Left renal cortex interstitium (tissue), 4 donors: ENCODE measurements at places on chromosomes 1 and 21. TPM values are rescaled to one million over a fixed set of nuclear protein-coding genes. Genes with fewer than 3 reads are reported as not detected.

- no peak for DNase-seq
Observed at GRCh38 chr1:160772331-160772730, 23.6 kb upstream of the LY9 start.

DNA sequence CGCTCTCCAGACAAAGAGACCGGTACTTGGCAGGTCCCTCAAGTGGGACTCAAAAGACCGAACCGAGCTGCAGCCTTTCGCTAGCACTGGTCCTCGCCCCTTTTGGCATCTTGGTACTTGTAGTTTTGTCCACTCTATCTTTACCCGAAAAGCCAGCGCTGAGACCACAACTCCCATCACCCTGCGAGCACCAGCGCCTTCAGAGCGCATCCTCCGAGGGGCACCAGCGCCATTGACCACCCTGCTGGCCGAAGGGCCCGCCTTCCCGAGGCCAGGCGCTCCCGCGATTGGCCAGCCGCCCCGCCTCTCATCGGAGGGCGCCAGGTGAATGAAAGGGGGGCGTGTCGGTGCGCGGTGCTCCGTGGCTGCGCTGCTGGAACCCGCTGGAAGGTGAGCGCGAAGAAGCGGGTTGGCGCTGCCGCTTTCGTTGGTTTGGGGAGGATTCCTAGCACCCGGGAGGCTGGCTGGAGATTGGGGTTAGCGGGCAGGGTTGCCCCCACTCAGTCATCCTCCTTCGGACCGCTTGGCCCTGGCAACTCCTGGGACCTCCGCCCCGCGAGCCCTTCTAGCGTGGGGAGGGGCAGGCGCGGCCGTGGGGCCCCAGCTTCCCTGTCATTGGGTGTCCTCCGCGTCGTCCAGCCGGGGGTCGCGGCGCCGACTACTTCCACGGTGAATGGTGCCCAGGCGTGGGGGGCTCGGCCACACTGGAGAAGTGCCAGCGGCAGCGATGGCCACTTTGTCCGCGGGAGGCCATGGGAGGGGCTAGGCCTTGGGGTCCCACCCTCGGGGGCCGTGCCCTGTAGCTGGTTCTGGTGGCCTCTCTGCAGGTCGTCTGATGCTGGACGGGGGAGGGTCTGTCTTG is at the start of gene ZBTB8B:
Gene ZBTB8B, plus strand, starts transcription at position 357 of the 862 bp plus-strand sequence. CDS start 5,553 bp downstream, outside the sequence.
- peak; percentile 88 for DNase-seq

DNA sequence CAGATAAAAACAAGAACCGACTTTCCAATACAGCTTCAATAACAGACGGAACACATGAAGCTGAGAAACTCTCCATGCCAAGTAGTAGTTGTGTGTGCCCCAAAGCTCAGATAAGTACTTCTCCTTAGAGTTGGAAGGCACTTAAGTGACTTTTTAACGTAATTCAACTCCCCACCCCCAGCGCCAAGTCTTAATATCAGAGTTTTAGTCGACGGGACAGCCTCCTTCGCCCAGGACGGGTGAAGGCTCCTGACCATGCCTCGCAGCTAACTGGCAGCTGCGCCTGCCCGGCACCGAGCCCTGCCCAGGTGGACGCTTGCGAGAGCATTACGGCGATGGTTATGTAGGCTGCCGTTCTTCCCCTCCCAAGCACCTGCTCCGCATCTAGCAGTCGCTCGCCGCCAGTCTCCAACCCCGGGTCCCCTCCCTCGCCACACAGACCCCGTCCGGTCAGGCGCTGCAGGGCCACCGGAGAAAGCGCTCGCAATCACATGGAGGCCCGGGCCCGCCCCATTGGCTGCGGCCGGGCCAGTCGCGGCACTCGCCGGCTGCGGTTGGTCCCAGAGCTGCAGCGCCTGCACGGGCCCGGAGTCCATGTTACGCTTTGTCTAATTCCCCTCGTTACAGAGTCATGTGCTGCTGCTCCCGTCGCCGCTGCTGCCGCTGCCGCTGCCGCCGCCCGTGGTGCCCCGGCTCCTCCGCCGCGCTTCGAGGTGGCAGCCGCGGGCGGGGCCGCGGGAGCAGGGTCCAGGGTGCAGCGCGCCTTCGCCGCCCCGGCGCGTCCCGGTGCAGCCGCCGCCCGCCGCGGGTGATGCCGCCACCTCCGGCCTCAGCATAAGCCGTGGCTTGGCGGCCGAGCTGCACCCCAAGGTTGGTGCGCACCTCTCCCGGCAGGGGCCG is at the start of gene LRRC8D:
Gene LRRC8D, plus strand, starts transcription at position 611 of the 900 bp plus-strand sequence. CDS start 112,037 bp downstream, outside the sequence.
- peak; percentile 81 for DNase-seq

- no peak for DNase-seq
Observed at GRCh38 chr1:155967341-155968050, 10.9 kb downstream of the ARHGEF2 start.

DNA sequence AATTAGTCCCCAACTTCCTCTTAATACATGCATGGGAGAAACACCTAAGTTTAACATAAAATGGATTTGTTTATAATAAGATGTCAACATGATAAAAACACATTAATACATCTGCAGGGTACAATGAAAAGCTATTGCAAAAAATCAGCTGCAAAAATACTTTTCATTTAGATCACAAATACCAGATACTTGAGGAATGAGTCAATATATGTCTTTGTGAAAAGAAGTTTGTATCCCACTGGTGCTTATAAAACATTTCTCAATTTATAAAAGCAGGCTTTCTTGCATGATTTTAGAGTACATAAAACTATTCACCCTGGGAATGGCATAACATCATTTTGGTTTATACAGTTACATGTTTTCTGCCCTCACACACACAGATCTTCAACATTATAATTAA is 18.6 kb upstream of the PRKAA2 start:
- DNase-seq = no peak

DNA sequence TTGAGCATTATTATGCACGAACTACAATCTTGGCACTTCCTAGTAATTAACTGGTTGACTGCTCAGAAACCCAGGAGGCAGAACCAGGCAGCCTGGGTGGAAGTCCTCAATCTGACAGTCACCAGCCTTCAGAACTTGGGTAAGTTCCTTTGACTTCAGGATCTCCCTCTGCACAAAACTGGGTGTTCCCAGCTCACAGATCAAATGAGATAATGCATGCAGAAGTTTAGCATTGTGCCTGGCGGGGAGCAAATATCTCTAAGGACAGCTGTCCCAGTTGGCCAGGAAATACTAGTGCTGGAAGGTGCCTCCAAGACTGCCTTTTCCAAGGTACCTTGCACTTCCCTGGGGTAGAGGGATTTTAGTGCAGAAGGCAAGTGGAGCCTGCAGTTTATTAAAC is 294.8 kb downstream of the PCP4 start:
- DNase-seq = no peak

GRCh38 chr1:199173356-199173755 is 534.5 kb downstream of the PTPRC start:
- no peak for DNase-seq

DNA sequence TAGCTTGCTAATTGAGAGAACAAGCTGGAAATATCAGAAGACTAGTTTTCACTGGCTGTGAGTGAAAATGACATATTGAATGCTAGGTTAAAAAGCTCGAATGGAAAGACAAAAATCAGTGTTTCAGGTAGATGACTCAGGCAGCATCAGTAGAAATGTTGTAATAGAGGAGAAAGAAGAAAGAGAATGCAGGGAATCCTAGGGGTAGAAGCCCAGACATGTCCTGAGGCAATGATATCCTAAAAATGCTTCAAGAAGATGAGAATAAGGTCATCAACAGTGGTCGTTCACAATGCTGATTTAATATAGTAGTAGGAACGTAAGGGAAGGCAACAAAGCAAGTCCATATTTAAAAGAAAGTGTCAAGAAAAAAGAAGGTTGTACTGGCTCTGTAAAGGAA is 96.7 kb upstream of the HP1BP3 start:
- DNase-seq = no peak

- DNase-seq = no peak
Observed at GRCh38 chr1:68213843-68214242, 18.5 kb downstream of the WLS start.

- no peak for DNase-seq
Observed at GRCh38 chr1:25559031-25559430, 15.6 kb downstream of the LDLRAP1 start.

GRCh38 chr1:200861937-200862647 is 10.7 kb upstream of the GPR25 start:
- DNase-seq = no peak

DNA sequence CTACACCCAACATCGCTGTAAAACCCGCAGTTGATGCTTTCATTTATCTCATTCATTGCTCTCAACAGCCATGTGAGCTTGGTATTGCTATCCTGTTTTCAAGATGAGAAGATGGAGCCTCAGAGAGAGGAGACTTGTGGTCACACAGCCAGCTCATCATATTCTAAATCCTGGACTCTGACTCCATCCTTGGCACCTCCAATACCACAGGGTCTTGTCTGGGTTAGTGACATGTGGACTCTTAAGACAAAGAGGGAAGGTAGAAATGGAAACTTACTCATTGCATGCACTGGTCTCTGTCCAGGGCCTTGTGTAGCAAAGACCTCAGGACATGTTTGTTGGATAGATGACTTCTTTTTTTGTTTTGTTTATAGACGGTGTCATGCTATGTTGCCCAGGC is 7.0 kb upstream of the RNF19B start:
- no peak for DNase-seq

- no peak for DNase-seq
Observed at GRCh38 chr1:216904471-216904870, 181.2 kb upstream of the ESRRG start.

- DNase-seq = no peak
Observed at GRCh38 chr1:203173566-203173965, 2.1 kb downstream of the MYBPH start.

DNA sequence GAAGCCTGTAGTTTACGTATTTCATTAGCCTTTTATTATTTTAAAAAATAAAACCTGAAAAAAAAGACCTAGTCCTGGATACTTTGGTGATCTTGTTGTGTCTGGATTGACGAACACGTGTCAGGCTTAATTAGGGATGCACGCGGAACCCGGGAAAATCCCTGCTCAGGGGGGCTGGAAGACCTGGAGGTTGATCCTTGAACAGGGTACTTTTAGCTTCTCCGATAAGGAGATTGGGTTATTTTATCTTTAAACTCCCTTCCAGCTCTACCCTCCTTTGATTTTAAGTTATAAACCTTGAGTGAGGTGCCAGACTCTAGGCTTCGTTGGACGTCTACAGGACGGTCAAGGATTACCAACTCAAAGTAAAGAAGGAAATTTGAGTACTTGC is 552 bp upstream of the ZNF691 start:
- DNase-seq = no peak

GRCh38 chr1:176391621-176392020 is 71.4 kb upstream of the PAPPA2 start:
- no peak for DNase-seq

GRCh38 chr1:60989749-60990713 is 92.3 kb upstream of the NFIA start:
- no peak for DNase-seq

GRCh38 chr1:44355582-44356305 is 687 bp upstream of the ERI3 start:
- DNase-seq = no peak

- no peak for DNase-seq
Observed at GRCh38 chr21:42414928-42415769, 11.4 kb downstream of the UBASH3A start.

GRCh38 chr1:4090556-4090955 is 190.5 kb upstream of the C1orf174 start:
- DNase-seq = no peak

GRCh38 chr1:151143986-151144385 is 2.4 kb downstream of the SEMA6C start:
- DNase-seq = no peak

GRCh38 chr1:225567789-225568188 is 85.1 kb downstream of the ENAH start:
- no peak for DNase-seq

- no peak for DNase-seq
Observed at GRCh38 chr21:23374155-23374554, 2233.1 kb downstream of the MRPL39 start.

DNA sequence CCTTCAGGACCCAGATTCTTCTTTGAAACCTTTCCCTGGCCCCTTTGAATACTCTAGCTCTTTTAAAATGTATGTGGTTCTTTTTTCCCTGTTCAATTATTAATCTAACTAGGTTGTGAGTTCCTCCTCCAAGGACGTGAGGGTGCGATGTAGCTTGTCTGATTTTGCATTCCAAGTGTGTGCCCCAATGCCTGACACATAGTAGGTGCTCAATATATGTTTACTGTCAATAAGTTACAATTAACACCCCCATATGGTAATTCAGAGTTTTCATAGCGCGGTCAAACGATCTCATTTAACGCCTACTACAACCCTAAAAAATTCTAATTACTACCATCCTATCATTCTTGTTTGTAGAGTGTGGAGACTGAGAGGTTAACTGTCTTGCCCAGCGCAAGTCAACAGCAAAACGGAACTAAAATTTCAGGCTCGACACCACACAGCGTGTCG is 482 bp upstream of the MTR start:
- peak; percentile 5 for DNase-seq

DNA sequence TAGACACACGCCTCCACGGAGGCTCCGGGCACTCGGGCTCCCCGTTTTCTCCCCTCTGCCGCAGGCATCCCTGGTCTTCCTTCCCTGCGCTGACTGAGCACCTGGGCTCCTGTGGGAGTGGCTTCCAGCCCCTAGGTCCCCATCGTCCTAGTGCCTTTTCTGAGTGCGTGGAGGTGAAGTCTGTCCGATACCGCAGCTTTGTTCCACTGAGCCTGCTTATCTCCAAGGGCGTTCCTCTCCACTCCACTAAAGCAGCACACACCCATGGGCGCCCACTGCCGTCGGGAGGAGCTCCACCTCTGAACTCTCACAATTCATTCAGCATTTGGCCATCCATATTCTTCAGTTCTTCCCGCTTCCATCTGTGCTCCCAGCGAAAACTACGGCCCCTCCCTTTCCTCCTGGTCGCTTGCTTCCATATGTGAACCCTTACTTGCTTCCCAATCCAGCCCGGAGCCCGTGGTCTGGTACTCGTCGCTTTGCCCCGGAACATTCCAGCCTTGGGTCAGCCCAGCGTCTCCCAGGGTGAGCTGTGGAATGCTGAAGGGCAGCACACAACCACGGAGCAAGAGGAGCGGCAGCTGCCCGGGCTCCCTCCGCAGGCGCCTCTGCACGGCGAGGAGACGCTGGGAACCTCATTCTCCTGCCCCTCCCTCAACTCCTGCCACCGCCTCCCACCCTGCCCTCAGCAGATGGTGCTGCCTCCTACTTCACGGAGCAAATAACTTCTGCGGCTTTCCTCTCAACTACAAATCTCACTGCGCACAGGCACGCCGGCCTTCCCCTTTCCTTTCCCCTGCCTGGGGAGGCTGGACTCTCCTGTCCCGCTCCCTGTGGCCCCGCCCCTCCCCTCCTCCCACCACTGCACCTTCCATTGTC is 27.5 kb downstream of the ATP8B2 start:
- peak; percentile 41 for DNase-seq

The PRAMEF12 gene
- not detected for polyA plus RNA-seq

The HOOK1 gene
- polyA plus RNA-seq = 67.7 TPM

The ILDR2 gene
- 12.0 TPM for polyA plus RNA-seq

The RGS16 gene
- 1.4 TPM for polyA plus RNA-seq

The PAPPA2 gene
- polyA plus RNA-seq = 55.7 TPM

The GJA8 gene
- polyA plus RNA-seq = 0.87 TPM

The FALEC gene
- 0.64 TPM for polyA plus RNA-seq

The TMPRSS15 gene
- polyA plus RNA-seq = 0.44 TPM

The AMIGO1 gene
- 8.8 TPM for polyA plus RNA-seq

The MTMR11 gene
- polyA plus RNA-seq = 36.5 TPM

The IGSF8 gene
- 43.7 TPM for polyA plus RNA-seq

The RSPH1 gene
- polyA plus RNA-seq = 14.3 TPM

The TDRD5 gene
- polyA plus RNA-seq = 4.0 TPM

The COQ8A gene
- 28.5 TPM for polyA plus RNA-seq

The TRIM46 gene
- 6.4 TPM for polyA plus RNA-seq

The ADGRB2 gene
- polyA plus RNA-seq = 9.7 TPM

The SYNJ1 gene
- polyA plus RNA-seq = 17.4 TPM

The SPRR3 gene
- polyA plus RNA-seq = not detected
